ENCODE measurements at places on chromosomes 12 and 14.

GRCh38 chr14:77498984-77499527 is 440 bp upstream of the ISM2 start:
- DNase-seq: no peak

DNA sequence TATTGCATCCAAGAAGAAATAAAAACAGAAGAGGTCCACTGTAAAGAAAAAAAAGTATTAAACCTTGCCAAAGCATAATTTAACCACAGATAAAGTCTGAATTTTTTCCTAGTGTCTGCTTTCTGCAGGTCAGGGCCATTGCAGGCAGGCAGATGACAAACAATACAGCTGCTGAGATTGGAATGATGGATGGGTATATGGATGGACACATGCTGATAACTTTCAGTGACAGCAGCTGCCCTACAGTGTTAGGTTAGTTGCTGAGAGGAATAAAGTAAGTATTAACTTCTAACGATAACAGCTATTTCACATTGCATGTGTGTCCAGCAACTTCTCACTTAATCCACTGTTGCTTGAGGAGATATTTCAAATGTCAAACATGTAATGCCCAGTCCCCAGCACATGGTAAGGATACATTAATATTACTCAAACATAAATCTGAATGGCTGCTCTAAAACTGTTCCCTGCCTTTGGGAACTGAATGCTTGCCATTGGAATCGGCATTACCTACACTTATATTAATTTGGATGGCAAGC is 515.3 kb downstream of the RMST start:
- DNase-seq: no peak

- no peak for DNase-seq
Observed at GRCh38 chr12:121239351-121240061, 29.6 kb downstream of the P2RX4 start.

- DNase-seq: no peak
Observed at GRCh38 chr12:10358131-10358530, 31.7 kb downstream of the KLRK1 start.

DNA sequence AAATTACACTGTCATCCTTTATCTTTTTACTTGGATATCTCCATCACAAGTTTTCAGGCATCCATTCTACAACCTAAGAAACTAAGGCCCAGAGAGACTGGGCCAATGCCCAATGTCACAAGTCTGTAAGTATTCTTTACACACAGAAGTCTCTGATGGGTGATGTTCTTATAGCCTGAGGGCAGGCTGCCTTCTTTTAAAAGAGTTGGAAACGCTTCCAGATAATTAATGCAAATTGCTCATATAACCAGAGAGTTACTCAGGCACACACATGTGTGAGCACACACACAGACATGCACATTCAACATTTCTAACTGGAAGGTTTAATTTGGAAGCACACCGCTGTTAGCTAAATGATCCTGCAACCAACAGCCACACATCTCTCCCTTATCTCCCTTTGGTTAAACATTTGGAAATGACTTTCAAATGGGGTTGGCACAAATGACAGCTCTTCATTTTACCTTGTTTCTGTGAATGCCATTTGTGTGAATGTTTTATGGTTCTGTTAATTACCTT is 160.8 kb upstream of the TMPO start:
- DNase-seq: no peak

DNA sequence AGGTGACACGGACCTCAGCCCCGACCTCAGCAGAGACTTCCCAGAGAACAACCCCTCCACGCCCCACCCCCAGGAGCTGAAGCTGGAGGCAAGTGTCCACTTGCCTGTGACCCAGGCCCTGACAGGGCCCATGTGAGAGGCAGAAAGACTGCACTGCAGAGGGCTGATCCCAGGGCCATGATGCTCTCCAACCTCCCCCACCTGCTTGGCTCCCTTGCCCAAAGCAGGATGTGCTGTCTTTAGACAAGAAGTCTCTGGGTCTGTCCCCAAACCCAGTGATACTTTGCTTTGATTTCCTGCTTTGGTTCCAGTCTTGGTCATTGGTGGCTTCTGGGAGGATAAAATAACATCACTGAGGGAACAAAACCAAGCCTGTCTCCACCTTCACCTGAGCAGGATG is 59.4 kb downstream of the BCL11B start:
- no peak for DNase-seq

GRCh38 chr12:41485203-41485602 is 297.1 kb downstream of the PDZRN4 start:
- no peak for DNase-seq

DNA sequence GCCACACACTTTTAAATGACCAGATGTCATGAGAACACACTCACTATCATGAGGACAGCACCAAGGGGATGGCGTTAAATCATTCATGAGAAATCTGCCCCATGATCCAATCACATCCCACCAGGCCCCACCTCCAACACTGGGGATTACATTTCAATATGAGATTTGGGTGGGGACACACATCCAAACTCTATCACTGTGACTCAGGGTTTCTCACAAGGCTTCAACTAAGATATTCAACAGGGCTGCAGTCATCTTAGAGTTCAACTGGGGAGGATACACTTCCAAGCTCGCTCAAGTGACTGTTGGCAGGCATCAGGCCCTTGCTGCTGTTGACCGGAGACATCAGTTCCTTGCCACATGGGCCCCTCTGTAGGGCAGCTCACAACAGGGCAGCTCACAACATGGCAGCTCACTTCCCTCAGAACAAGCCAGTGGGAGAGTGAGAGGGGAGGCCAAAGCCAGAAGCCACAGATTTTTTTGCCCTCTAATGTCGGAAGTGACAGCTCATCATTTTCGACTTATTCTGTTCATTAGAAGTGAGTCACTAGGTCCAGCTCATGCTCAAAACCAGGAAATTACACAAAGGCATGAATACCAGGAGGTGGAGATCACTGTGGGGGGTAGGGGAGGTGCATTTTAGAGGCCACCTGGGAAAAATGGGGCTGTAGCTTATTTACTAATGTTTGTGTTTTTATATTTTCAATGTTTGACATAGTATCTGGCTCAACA is 50.8 kb upstream of the PTHLH start:
- DNase-seq: peak; percentile 97

DNA sequence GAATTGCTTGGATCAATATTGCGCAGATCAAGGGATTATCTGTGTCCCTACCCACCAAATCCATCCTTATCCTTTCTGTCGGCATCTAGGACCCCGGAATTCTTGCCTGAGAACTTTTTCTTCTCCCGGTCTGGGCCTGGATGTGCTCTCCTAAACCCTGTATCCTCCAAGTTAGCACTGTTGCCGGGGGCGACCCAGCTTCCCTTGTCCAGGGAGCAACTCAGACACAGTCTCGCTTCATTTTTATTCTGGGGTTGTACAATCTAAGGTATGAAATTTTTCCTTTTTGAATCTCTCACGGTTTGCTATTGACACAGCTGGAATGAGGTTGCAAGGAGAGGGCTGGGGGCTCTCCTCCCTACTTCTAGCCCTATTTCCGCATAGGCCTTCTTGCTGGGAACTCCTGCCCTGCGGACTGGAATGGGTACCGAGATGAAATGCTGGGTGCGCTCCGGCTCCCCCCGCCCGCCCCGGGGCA is 403 bp upstream of the PNP start:
- no peak for DNase-seq

- no peak for DNase-seq
Observed at GRCh38 chr12:52508211-52508610, 12.0 kb downstream of the KRT5 start.
